ENCODE measurements at places on chromosomes 16 and 17.

DNA sequence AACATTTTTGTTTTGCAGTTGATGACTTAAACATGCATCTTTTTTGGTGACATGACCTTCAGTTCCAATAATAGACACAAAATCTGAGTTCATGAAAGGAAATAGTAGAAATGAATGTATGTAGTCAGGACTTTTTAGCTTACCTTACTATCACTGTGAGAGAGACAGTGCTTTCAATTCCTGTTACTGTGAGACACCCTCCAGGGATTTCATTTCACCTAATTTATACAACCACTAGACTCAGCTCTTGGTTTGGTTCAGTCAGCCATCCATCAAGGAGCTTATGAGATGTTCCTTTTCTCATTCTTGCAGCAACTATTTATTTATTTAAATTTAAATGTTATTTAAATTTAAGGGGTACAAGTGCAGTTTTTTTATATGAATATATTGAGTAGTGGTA, 77.9 kb downstream of the MAP2K4 start:
- no peak for DNase-seq

GRCh38 chr17:79325709-79326430, 251.2 kb downstream of the ENGASE start:
- no peak for DNase-seq

GRCh38 chr17:30292286-30292858, 628 bp upstream of the BLMH start:
- peak; percentile 54 for DNase-seq

GRCh38 chr16:75445298-75445697, 12.0 kb upstream of the CFDP1 start:
- DNase-seq = no peak

DNA sequence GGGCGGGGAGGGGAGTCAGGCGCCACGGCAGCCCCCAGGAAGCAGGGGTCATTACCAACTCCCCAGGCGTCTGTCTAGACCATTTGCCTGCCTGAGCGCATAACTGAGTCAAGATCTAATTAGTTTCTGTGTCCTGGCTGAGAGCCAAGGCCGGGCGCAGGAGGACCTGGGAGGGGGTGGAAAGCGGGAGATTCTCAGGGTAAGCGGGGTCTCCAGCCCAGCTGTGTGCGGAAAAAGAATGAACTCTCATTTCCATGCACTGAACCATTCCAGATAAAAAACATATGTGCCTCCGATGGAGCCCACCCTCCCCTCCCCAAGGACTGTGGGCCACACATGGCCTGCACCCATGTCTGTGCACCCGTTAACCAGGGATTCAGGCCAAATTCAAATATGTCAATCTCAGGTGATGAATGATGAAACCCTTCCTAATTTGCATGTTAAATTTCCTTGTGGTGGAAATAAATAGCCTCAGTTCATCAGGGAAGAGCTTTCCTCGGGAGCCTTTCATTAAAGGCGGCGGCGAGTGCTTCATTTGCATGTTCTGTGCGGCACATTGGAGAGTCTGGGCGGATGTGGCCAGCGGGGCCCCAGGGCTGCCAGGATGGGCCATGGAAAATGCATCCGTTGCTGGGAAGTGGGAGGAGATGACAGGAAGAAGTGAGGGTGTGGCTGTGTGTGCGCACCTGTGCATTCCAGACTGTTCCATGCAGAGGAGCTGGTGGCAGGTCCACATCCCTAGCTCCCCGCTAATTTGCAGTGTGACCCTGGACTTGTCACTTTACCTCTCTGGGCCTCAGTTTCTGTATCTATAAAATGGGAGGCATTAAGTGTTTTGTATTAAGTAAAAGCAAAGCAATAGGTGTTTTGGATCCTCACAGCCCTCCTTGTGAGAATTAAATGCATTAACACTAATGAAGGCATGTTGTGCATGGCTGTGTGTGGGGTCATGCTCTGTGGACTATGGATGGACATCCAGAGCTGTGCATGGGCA, 151.1 kb downstream of the SDK2 start:
- DNase-seq = no peak

DNA sequence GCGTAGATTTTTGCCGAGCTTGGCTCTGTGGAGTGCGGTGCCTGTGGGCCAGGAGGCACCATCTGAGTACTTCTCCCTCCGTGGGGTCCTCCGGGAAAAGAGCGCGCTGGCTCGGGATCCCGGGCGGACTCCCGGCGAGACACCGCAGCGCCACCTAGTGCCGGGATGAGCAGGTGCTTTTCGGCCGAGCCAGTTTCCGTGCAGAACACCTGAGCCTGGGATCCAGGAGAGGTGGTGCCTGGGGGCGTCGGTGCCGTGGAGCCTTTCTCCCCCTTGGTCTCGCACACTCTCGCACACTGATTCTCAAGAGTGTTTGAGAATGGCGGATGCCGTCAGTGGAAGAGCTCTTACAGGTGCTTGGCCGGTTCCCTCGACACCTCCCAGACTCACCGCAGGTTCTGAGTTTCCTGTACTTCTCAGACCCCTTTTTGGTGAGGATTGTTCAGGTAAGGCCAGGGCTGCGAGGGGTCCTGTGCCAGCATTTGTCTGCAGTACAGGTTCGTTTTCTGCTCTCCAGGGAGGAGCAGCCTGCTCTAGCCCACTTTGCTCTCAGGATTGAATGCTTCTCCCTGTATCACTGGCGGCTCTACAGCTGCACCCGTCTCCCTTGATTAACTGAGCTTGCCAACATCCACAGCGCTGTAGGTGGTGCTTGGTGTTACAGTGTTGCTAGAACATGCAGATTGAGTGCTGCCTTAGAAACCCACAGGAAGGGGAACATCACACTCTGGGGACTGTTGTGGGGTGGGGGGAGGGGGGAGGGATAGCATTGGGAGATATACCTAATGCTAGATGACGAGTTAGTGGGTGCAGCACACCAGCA, 23.3 kb downstream of the TBCD start:
- peak; percentile 28 for DNase-seq
